Uterus (tissue), 4 donors: ENCODE measurements at places on chromosomes 6 and 20. TPM values are rescaled to one million over a fixed set of nuclear protein-coding genes. Genes with fewer than 3 reads are reported as not detected.

Gene EMILIN3
- total RNA-seq, result 0.77 TPM

Gene HDGFL1
- total RNA-seq, result not detected

Gene PARD6B
- total RNA-seq, result 4.1 TPM

- DNase-seq, result peak; percentile 83
Measured at GRCh38 chr20:51631011-51631950, 88.8 kb upstream of the NFATC2 start.

DNA sequence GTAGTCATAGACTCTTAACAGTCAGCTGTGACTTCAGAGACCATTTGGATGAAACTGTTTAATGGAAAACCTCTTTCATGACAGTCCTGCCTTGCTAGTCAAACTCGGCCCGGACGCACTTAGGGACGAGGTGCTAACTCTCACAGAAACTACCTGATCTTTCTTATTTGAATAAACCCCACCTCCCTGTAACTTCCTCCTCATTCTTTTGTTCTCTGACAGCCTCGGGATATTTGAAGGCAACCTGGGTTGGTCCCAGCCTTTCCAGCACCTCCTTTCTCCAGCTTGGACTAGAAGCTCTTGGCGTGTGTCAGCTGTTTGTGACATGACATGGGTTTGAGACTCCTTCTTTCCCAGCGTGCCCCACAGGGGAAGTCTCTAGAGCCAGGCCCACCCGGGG lies 175.3 kb upstream of the EXOC2 start:
- DNase-seq, result no peak

GRCh38 chr20:2751878-2752566 lies 48.4 kb downstream of the CPXM1 start:
- peak; percentile 52 for DNase-seq

DNA sequence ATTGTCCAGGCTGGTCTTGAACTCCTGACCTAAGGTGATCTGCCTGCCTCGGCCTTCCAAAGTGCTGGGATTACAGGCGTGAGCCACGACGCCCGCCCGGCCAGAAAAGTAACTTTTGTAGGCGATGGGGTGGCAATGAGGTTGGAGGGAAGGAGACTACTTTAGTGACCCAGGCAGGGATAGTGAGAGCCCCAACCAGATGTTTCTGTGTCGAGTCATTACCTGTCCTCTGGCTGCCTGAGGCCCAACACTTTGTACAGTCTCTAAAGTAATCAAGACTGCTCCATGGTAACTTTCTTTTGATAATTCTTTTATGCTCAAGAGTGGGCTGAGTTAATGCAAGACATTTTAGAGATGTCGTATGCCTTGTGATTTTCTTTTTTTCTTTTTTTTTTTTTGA lies 6.8 kb downstream of the SASH1 start:
- DNase-seq, result no peak

GRCh38 chr6:5276581-5276980 lies 15.3 kb downstream of the FARS2 start:
- DNase-seq, result no peak

DNA sequence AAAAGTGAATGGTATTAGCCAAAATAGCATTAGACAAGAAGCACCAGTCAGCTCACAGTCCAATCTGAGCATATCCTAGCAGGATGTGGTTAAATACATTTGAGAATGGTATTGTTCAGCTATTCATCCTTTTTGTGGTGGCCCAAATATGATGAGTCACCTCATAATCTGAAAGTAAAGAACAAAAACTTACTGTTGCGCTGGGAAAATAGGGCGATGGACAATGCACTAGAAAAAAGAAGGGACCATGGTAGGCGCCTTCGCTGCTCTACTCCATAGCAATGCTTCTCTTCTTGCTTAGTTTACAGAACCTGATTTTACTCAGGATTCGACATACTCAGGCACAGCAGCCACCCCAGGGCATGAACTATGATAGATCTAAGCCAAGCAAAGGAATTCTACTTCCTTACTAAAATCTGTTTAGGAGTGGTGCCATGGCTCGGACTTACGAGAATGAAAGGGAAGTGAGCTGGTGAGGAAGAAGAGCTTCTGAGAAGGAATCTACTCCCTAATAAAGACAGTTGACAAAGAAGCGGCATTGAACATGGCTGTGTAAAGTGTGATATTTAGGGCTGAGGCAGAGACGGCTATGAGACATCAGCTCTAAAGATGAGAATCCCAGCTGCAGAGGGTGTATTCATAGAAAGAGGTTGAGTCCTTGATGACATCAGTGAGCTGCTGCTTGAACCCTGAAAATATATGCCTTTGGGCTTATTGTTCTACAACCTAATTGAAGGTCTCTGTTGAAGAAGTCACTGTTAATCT lies 16.6 kb upstream of the FBXO9 start:
- DNase-seq, result no peak

DNA sequence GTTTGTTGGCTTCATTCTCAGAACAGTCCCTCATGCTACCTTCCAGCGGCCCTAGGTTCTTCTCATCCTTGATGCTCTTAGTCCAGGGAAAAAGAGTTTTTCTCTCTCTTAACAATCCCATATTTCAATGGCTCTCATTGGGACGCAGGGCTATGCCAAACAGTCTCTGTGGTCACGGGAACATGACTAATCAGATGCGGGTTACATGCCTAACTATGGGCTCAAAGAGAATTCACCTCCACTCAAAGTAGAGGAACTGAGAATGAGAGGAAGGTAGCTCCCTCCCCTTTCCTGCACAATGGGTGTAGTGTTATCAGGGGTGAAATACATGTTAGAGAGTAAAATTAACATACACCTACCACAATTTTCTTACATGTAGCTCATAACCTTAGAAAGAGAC lies 18.1 kb upstream of the ATRN start:
- no peak for DNase-seq
